Stimulated activated CD8-positive, alpha-beta memory T cell treated with anti-CD3 and anti-CD28 coated beads, Interleukin-4, amount 100 ng/mL, for 1 hour (primary cell): ENCODE measurements at places on chromosomes 5 and 9.

- no peak for DNase-seq
Observed at GRCh38 chr5:114056185-114056538, 305.7 kb upstream of the KCNN2 start.

DNA sequence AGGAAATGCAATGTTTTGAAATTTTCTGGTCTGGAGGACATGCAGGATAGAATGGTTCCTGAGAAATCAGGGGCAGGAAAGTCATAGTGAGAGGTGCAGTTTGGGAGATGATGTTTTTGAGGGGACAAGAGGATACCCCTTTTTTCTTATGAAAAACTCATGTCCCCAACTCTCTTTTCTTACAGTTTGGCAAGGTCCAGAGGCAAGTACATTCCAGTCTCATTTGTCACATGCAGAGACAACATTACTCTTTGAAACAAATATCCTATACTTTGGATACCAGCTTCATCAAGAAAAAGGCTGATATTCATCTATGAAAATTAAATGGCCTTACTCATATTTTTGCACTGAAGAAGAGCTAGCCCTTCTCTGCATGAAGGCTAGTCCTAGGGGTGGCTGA is 48.2 kb downstream of the EQTN start:
- no peak for DNase-seq

DNA sequence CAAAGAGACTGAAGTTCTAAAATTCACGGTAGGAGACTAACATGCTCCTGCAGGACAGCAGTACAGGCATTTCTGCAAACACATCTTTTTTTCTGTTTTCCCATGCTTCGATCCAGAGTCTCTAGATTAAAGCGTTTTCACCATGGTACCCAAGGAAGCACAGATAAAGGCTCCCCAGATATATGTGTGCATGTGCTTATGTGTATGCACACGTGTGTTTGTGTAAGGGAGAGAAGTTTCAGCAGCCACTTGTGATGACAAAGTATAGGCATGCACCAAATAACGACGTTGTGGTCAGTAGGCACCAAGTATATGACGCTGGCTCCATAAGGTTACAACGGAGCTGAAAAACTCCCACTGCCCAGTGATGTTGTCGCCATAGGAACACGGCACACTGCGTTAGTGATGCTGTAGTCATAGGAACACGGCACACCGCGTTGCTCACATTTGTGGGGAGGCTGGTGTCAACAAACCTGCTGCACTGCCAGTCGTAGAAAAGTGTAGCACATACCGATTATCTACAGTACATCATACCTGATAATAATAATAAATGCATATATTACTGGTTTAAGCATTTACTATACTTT is 21.7 kb downstream of the MED10 start:
- DNase-seq, result no peak

DNA sequence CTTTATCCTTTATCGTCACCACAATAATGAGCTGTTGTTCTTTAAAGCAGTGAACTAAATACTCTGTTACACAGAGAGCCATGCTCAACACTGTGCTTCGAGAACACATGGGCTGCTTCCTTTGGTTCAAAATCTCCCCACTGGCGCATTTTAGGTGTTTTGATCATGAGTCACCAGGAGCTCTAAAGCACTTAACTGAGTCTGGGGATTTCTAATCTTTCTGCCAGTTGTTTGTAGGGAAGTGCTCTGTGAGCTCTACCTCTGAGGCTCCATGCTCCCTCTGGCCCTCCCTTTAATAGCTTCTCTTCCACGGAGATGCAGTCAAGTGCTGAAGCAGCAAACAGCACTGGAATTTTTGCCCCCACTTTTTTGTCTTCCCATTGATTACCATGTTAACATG is 17.0 kb downstream of the ERAP2 start:
- DNase-seq, result no peak

DNA sequence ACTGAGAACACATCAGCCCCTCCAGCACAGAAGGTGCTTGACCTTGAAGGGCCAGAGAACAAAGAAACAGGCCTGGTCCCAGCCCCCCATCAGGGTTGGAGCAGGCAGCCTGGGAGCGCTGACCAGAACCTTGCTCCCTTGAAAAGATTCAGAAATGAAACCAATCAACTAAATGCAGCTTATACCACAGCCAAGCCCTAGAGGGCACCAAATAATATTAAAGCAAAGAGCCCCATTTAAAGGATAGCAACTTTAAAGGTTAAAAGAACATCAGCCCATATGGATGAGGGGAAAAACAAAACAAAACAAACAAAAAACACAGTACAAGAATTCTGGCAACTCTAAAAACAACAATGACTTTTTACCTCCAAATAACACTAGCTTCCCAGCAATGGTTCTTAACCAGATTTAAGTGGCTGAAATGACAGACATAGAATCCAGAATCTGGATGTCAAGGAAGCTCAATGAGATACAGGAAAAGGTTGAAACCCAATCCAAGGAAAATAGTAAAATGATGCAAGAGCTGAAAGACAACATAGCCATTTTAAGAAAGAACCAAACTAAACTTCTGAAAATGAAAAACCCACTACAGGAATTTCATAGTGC is 471.9 kb downstream of the MTRR start:
- DNase-seq, result no peak

DNA sequence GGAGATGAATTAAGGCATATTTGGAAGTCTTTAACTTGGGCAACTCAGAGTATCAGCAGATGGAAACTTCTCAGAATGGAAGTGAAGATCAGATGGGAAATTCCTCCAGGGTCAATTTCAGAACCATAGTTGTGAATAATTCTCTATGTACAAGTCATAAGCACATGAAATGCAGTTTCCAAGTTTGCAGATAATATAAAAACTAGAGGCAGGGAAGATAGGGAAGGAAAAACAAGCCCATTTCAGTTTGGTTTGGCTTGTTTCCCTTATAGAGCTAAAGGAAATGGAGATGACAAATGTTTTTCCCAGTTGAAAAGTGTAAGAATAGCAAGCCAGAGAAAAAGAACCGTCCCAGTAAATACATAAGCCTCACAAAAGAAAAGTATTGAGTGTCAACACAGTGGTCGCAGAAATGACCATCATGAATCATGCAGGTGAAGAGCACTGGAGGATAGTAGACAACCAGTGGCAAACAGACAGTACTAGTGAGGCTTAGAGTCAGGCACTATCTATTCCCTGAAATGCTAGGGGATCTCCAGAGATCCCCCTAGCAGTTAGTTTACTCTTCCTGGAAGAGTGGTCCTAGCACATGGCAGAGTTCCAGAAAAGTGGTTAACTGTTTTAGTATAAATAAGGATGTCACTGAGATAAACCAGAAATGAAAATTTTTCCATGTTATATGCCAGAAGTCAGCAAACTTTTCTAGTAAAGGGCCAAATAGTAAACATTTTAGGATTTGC is 245.9 kb downstream of the SAXO1 start:
- DNase-seq, result no peak

DNA sequence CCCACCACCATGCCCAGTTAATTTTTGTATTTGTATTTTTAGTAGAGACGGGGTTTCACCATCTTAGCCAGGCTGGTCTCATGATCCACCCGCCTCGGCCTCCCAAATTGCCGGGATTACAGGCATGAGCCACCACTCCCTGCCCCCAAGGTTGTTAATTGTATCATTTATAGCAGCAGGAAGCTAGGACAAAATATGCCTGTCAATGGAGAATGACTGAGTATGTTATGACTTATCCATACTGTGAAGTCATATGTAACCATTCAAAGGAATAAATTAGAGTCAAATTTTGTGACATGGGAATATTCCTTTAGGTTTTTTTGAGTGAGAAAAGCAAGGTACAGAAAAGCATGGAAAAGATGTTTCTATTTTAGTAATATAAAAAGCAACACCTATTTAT is 3.9 kb upstream of the DAB2 start:
- no peak for DNase-seq

- DNase-seq, result no peak
Observed at GRCh38 chr5:176675676-176676360, 28.5 kb downstream of the TSPAN17 start.
